Endothelial cell of umbilical vein (primary cell): ENCODE measurements at places on chromosomes 5 and 9.
A peak's percentile ranks its signal among the peaks of the same experiment; 100 is the strongest.

DNA sequence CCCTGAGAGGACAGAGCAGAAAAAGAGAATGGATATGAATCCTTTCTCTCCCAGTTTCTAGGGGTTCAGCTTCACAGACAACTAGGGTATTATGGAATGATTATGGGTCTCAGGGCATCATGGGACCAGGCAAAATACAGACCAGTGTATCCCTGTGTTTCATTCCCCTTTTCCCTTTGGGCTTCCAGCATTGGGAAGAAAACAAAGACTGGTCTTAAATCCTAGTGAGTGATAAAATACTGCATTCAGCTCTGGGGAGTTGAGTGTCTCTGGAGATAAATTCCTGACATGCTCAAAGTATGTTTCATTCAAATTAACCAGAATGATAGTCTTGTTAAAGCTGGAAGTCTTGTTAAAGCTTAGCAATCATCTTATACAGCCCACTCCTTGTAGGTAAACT lies 2.4 kb upstream of the POU4F3 start:
- DNase-seq = no peak

- DNase-seq = no peak
Measured at GRCh38 chr5:67425514-67425913, 228.9 kb upstream of the CD180 start.

GRCh38 chr5:10323588-10324488 lies 16.1 kb upstream of the CMBL start:
- DNase-seq = no peak

DNA sequence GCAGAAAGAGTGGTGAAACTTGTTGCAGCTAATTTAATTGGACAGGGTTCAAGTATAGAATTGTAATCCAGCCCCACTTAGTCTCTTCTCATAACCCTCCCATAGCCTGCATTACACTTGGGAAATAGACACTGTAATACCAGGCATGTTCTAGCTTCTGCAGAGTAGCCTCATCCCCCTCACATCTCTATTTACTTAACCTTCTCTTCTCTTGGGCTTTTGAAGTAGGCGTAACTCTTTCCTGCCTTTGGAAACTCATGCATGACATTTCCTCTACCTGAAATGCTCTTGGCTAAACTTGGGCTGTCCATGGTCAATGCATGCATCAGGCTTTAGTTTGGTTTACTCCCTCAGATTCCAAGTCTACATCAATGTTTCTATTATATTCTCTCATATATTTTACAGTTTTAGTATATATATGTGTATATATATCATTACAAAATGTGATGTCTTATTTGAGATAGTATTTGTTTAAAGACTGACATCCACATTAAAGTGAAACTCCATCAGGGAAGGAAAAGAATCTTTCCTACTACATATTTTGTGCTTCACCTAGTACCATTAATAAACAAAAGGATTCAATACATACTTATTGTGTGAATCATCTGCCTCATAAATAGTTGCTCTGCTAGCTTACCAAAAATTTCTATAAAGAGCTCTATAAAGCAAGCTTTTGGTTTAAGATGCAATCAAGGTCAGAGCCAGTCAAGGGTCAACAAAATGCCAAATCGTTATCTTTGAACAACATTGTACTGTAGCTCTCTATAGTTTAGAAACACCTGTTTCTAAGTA lies 1158.0 kb downstream of the MAT2B start:
- no peak for DNase-seq

DNA sequence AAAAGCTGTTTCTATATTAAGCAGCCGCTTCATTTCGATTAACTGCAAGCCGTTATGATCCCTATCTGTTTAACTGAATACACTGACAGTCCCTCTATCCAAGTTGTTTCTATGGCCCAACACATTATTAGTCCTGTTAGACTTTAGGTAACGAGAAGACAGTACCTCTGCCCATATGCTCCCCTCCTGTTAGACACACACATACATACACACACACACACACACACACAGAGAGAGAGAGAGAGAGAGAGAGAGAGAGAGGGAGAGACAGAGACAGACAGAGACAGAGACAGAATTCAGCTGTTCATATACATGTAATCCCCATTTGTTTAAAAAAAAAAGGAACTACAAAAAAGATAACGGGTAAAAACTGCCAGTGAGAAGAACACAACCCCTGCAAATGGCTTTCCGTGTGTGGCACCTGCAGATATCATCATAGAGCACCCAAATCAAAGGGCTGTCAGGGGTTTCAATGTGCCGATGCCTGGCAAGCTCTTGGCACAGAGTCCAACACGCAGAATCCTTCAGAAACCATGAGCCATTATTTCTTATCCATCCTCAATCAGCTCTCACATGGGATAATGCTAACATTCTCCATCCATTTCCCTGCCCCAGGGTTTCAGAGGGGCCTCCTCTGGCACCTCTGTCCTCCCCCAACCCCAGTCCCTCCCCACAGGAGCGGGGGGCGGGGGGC lies 144.0 kb downstream of the MYO10 start:
- no peak for DNase-seq

DNA sequence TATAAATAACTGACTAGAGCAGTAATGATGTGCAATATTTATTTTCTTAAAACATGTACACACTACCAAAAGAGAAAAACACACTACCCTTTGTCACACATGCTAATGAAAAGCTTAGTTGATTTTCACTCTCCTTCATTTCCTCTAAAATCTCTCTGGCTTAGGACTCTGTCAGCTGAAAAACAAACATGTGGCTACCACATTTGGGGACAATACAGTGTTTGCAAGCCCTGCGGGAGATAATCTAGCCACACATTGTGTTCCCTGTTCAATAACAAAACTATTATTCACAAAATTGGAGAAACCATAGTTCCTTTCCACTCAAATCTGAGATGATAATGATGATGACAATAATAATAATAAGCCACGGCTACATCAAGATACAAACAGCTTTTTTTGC lies 3.5 kb upstream of the LOX start:
- no peak for DNase-seq

DNA sequence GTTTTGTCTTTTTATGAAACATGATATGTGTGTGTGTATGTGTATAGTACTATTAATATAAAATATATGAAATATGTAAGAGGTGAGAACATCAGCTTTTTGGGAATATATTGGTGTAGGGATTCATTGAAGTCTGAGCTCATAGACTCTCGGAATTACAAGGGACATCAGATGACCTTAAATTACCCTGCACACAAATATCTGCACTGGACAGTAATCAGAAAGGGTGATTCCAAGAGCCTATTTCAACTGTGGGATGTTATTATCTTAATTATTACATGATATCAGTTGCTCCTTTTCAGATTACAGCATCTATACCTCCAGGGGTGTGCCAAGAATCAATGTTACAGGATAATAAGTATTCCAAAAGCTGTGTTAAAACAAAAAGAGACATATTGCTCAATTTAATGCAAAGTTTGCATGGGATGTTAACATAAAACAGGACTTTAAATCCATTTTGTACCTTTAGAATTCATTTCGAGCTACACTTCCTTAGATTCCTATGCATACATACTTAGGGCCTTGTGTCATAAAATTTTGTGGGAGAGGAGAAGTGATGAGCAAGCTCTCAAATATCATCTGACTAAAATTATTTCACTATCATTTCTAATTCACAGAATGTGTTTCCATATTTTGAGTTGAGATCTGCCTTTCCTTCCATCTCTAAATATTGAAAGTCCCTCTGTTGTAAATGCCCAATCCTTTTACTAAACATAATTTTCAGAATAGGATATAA lies 365.2 kb downstream of the BRINP1 start:
- no peak for DNase-seq

- no peak for DNase-seq
Measured at GRCh38 chr5:66553368-66553912, 42.8 kb upstream of the MAST4 start.

DNA sequence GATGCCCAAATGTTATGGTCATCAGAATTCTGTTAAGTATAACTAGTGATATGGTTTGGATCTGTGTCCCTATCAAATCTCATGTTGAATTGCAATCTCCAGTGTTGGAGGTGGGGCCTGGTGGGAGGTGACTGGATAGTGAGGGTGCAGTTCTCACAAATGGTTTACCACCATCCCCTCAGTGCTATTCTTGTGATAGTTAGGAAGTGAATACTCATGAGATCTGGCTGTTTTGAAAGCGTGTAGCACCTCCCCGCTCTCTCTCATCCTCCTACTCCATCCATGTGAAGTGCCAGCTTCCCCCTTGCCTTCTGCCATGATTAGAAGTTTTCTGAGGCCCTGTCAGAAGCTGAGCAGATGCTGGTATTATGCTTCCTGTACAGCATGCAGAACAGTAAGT lies 359.5 kb downstream of the TMEM167A start:
- no peak for DNase-seq

DNA sequence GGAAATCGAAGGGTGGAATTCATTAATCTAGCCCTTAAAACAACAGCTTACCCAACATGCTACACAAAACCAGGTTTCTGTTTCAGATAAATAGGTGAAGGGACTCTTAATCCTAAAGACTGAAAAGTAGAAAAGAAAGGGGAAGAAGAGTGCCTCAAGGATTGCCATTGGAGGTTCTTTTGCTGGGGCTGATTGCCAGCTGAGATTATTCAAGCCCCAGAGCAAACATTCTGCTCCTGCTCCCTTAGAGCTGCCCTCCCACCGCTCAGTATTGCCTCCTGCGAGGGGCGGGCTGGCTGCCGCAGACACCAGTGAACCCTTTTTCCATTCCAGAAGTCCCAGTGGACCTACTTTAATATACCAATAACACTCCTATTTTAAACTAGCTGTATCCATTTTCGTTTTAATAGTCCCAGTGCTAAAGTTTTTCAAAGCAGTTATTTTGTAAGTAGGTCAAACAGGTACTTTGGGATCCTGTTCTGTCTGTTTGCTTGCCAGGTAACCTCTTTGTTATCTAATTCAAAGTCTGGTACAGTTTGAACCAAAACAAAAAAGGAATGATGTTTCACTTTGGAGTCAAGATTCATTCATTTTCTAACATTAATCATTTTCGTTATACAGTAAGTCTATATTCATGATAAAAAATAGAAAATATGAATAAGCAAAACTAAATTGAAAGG lies 38.6 kb downstream of the HMGCS1 start:
- DNase-seq = no peak

DNA sequence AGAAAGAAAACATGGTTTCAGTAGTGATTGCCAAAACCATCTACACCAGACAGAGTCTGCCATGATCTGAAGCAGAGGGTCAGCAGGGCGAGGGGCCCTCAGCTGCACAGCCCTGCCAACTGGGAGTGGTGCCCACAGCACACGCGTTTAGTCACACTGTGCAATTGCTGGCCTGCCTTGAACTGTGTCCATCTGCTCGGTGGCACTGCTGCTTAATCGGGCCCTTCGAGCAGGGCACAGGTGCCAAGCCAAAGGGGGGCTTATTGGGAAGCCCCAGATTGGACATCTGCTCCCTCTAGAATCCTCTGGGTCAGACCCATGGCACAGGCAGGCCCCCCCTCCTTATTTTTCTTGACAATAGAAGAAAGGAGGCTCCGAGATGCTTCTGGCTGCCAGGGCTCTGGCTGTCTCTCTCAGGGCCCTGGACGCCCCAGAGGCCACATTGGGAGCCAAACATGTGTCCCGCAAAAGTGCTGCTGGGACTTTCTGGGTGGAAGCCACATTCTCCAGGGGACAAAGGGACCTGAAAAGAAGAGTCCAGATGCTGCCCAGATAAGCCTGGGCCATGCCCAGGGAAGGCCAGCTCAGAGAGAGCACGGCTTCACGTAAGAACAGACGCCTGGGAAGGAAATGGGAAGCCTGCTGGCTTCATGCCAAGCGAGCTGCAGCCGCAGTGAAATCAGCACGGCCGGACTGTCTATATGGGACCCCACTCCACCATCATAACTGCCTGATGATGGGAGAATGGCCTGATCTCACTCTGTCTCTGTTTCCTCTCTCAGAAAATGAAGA lies 349.2 kb downstream of the GADD45G start:
- no peak for DNase-seq

DNA sequence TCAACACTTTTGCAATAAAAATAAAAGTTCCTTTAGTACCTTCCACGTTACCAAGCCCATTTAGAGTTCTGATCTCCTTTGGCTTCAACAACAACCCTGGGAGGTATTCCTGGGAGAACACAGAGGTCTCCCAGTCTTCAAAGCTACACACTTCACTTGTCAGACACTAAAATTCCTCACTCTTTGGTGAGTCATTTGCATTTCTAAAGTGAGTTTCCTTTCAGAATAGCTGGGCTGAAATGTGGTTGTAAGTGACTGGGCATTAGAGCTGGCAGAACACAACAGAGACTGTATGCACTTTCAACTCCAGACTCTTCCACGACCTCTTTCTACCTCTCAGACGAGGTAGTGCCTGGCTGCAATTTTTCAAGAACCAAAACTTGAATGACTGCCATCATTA lies 11.5 kb upstream of the F2RL1 start:
- DNase-seq = peak; percentile 78

GRCh38 chr5:174723979-174724483 lies 351 bp upstream of the MSX2 start:
- no peak for DNase-seq

DNA sequence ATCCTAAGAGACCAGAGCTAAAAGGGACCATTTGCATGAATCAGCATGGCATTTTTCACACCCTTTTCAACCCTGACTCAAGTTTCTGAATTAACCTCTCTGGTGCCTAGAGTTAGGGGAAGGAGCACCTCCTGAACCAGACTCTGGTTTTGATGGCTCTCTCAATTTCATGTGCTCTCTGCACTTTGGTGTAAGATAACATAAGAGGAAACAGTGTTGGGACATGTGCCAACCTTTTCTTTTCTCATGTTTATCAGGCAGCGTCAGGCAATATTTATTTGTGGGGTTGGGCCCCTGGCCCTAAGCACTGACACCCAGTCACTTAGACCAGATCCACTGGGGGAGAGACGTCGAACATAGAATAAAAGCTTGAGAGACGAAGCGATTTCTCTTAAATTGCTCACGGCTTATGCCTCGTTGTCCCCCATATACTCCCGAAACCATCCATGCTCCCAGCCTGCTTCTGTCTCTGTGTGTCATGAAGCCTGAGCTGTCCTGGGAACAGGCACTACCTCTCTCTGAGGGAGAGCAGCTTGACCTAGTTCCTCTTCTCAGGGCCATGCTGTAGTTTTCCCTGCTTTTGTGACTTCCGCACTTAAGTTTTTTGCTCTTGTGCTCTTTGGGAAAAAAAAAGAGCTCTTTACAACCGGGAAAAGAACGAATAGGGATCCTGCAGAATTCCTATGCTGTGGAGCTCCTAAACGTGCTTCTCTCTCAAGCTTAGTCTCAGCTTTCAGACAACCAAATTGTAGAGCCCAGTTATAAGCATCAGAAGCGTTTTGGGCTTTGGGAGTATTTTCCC lies 195.7 kb downstream of the NR3C1 start:
- peak; percentile 61 for DNase-seq

GRCh38 chr9:97910357-97910756 lies 11.9 kb downstream of the TRMO start:
- no peak for DNase-seq

GRCh38 chr9:132609184-132609583 lies 26.8 kb downstream of the BARHL1 start:
- DNase-seq = no peak

GRCh38 chr9:125161284-125161918 lies 18.1 kb upstream of the SCAI start:
- DNase-seq = no peak

- DNase-seq = no peak
Measured at GRCh38 chr5:88776692-88777091, 106.3 kb downstream of the MEF2C start.
